Activated effector memory CD4-positive, alpha-beta T cell treated with Interleukin-2 at 50 U/mL for 16 hours (primary cell): ENCODE measurements at places on chromosomes 3 and 15.

DNA sequence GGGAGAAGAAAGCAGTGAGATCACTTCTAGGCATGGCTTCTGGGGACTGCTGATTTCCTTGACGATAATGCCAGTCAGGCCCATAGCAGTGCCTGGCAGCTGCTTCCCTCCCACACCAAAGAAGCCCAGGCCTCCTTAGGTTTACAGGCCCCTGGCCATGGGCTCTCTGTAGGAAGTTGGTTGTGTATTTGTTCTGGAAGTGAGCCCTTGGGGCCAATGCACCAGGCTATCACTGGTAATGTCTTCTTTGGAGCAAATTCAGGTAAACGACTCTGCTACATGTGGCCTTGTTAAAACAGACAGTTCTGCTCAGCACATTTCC, 89.3 kb downstream of the CCNL1 start:
- DNase-seq: no peak

GRCh38 chr3:8635631-8636030, 9.0 kb downstream of the SSUH2 start:
- no peak for DNase-seq

DNA sequence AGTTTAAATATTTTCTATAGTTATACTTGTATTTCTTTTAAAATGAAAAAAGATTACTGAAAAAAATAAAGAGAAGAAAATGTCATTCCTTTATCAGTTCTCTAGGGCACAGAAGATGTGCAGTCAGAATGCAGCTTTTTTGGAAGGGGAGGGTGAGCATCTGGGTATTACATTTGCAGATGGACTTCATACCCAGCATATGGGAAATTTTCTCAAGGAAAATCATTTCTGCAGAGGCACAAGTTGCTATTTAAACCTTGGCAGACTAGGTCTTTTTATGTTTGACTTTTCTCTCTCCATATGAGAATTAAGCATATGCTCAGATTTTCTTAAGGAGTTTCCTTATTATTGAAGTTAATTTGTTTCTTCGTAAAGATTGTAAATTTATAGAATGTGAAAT, 39.5 kb upstream of the ZNF385D start:
- DNase-seq: no peak

- no peak for DNase-seq
Observed at GRCh38 chr15:100020614-100021013, 287.4 kb upstream of the LYSMD4 start.

DNA sequence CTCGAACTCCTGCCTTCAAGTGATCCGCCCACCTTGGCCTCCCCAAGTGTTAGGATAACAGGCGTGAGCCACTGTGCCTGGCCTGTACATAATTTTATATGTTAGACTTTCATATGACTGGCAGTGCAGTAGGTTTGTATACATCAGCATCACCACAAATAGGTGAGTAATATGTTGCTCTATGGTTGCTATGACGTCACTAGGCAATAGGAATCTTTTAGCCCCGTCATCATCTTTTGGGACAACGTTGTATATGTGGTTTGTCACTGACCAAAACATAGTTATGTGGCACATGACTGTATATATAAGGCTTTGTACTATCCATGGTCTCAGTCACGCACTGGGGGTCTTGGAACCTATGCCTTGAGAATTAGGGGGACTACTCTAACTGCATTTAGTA, 17.0 kb upstream of the DNAJC19 start:
- DNase-seq: no peak

DNA sequence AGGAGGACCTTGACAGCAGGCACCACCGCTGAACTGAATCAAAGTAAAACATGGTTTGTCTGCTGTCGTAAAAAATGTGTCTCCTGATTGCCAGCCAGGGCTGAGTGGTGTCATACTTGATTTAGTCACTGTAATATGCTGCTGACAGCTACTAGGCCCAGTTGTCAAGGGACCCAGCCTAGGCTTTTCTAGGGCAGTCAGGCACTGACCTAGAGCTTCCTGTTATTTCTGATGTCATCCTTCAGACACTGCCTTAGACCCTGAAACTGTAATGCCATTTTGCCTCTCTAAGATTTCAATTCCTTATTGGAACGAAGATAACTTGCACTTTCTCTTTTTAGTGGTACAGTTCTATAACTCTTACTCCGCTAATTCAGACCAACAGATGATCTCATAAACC, 2.6 kb upstream of the MRPL3 start:
- no peak for DNase-seq

DNA sequence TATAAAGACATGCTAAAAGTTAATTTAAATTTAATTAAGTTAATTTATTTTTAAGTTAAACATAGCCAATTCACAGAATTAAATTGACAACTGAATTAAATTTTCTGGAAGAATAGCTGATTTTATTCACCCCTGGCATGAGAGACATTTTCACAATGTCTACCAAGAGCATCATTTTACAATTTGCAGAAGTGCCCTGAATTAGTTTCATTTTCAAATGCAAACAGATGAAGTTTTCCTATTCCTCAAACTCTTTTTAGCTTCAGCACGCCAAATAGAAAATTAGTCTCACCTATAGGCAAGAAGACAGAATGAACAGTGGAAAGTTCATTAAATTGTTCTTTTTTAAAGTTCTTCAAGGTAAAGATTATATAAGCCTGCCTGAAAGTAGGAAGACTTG, 259.3 kb downstream of the ZBBX start:
- DNase-seq: no peak

- DNase-seq: no peak
Observed at GRCh38 chr3:88535563-88535962, 385.8 kb downstream of the C3orf38 start.

- DNase-seq: no peak
Observed at GRCh38 chr15:29476503-29477080, 207.0 kb upstream of the NSMCE3 start.

- DNase-seq: no peak
Observed at GRCh38 chr3:79521221-79521848, 246.5 kb downstream of the ROBO1 start.

- DNase-seq: no peak
Observed at GRCh38 chr15:81239190-81239589, 42.5 kb downstream of the IL16 start.

GRCh38 chr15:28930011-28930410, 44.2 kb downstream of the APBA2 start:
- DNase-seq: no peak

- no peak for DNase-seq
Observed at GRCh38 chr15:93150910-93151881, 62.2 kb upstream of the RGMA start.

DNA sequence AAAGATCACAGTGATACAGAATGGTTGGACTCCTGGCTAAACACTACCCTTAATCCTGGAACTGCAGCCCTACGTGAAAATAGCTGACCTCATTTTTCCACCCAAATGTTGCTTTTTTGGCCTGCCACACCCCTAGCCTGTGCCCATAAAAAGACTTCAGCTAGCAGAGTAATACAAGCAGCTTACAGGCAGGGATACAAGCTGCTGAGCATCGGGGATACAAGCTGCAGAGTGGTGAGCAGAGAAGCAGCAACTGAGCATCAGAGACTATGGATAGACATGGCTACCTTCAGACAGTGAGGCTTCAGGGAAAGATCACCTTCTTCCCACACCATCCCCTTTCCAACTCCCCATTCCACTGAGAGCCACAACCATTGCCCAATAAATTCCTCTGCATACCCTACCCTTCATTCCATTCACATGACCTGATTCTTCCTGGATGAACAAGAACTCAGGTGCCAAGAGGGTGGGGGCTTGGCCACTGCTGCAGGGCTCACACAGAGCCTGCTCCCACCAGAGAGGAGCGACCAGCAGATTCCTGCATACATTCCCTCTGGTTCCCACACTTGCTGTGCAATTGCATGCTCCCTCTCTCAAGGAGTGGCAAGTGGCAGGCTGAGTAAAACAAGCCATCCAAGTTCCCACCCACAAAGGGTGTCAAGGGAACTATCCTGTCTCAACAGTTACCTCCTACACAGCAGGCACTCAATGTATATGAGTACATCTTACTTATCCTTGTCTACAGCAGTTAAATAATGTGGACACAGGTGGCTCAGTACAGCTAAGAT, 217.5 kb downstream of the ALCAM start:
- DNase-seq: no peak

DNA sequence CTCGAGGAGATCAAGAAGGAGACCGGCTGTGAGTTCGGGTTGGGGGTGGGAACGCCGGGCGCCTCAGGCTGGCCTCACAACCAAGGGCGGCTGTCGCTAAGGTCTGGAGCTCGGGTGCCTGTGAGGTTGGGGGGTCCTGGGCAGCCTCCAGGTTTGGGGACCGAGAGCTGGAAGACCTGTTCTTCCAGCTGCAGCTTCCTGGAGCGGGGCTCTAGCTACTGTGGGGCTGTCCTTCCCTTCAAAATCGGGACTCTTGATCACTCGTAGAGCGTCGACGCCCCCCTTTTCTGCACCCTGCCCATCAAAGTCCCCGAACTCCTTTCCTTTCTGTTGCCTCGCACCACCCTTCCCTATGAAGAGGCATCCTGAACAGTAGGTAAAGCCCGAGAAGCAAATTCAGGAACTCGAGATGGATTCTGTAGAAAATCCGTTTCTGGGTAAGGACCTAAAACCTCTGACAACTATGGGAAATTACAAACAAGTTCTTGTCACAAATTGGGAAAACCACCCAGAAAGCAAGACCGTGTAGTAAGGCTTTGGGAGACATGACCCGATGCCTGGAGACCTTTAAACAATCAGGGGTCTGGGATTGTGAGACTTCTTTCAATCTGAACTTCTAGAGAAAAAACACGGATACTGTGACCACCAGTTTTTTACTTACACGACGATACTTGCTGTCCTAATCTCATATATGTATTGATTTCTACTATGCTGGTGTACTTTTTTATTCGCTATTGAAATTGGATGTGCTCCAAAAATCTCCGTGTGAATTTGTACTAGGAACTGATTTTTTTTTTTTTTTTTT, 556 bp downstream of the CHP1 start:
- no peak for DNase-seq

DNA sequence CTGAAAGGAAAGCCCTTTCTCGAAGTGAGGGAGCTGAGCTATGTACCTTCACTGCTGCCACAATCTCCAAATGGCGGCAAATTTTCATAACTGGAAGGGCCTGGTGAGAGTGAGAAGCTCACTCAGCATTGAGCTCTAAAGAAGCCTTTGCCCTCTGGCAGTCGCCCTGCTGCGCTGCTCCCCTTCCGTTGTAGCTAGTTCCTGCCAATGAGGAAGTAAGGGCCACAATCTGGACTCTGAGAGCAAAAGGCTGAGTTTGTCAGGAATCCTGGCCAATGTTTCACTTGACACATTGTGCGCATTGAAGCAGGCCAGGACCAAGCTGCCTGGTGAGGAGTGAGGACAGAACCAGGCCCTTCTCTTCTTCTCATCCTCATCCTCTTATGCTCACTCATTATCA, 579.5 kb downstream of the PDCD6IP start:
- DNase-seq: no peak

GRCh38 chr15:51793521-51794305, 35.7 kb upstream of the TMOD3 start:
- DNase-seq: no peak
